ENCODE measurements at places on chromosomes 12 and 14.

GRCh38 chr12:96414637-96415036, 14.4 kb upstream of the CDK17 start:
- DNase-seq = no peak

- no peak for DNase-seq
These were observed 176.1 kb downstream of the SLC25A21 start for GRCh38 chr14:36996133-36996856.

DNA sequence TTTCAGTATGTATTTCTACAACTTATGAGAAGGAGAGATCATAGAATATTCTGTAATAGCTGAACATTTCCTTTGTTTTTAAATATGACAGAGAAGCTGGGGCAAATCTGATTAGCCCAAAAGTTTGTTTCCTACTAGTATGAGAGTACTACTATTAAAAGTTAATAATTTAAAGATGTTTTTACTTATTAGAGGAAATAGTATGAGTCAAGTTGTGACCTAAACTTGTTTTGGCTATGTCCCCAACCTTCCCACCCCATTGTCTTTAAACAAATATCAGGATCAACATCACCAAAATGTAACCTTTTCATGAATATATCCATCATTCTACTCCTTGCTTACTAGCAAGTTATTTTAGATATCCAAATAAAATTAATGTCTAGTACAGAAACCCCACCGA, 10.5 kb downstream of the GNPNAT1 start:
- DNase-seq = no peak

DNA sequence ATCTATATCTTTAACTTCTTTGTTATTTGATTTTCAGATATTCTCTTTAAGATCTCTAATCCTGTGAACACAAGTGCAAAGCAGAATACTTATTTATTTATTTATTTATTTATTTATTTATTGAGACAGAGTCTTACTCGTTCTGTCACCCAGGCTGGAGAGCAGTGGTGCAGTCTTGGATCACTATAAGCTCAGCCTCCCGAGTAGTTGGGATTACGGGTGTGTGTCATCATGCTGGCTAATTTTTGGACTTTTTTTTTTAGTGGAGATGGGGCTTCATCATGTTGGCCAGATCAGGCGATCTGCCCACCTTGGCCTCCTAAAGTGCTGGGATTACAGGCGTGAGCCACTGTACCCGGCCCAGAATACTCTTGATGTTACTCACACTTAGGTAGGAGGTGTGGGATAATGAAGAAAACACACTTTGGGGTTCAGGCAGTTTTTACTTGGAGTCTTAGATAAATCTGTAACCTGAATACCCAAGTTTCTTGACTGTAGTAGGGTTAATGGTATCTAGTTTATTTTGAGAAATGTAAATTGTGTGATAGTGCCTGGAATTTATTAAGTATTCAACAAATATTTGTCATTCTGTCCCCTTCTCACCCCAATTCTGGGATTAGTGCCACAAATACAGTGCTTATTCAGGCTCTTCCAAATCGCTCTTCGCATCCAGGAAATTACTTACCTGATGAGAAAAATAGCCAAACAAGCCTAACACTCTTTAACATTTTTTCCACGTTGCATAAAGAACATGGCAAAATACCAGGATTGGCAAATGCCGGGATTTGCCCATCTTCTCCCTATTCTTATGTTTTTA, 33.0 kb downstream of the METAP2 start:
- no peak for DNase-seq

GRCh38 chr14:89293314-89293916, 123.6 kb downstream of the FOXN3 start:
- no peak for DNase-seq

DNA sequence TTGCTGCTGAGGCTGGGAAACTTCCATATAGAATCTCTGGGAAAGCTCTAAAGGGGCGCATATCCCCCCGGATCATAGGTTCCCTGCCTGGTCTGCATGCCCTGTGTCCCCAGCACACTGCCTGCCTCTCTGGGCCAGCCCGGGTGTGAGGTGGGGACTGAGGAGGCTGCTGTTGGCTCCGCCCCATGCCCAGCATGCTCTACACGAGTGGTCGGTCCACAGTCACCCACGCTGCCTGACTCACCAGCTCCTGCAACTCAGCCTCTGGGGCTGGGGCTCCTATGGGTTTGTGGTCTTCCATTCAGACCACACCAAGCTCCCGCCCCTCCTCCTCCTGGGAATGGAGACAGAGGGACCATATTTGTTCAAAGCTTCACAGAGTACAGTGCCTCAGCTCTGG, 88.5 kb upstream of the ANO2 start:
- DNase-seq = no peak

DNA sequence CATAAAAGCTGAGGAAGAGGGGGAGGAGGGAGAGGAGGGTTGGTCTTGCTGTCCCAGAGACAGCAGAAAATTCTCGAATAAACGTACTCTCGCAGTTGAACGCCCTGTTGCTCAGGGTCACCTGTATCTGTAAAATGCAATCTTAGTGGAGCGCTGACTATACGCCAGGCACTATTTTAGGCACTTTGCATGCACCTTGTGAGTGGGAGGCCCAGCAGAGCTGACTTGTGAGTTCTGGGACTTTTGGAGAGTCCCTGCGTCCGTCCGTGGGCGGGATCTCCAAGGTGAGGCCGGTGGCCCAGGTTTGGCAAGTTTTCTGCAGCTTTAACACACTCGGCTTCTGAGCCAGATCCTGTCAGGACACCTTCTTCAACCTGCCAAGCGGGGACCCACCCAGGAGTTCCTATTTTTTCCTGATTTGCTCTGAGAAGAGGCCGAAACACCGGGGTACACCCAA, 32.5 kb upstream of the PLEKHG6 start:
- DNase-seq = no peak

DNA sequence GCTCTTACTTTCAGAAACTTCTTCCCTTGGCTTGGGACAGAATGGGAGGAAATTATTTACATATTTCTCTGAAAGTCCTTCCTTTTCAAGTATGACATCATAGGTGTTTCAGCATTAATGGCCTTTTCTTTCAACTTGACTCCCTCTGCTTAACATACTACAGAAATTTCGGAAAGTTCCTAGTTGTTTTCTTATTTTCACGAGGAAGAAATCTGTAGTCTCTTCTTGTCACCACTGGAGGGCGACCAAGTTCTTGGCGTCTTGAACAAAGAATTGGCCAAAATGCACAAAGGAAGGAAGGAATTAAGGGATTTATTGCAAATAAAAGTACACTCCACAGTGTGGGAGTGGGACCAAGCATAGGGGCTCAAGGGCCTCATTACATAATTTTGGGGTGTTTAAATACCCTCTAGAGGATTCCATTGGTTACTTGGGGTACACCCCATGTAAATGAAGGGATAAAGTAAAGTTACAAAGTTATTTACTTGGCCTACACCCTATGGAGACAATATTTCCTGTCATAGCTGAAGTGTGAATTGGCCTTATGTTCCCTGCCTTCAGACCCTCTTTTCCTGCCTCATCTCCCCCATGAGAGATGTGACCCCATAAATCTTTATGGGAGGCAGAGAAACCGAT, 70.4 kb downstream of the RPL10L start:
- peak; percentile 47 for DNase-seq

- DNase-seq = no peak
These were observed 19.6 kb downstream of the TMPRSS12 start for GRCh38 chr12:50862316-50862715.

DNA sequence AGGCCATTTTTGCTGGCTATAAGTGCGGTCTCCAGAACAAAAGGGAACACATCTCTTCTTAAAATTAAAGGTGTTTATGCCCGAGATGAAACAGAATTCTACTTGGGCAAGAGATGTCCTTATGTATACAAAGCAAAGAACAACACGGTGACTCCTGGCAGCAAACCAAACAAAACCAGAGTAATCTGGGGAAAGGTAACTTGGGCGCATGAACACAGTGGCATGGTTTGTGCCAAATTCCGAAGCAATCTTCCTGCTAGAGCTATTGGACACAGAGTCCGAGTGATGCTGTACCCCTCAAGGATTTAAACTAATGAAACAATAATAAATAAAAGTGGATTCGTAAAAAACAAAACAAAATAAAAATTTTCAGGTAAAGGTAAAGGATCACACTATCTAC, 33.4 kb downstream of the PKP2 start:
- DNase-seq = no peak

DNA sequence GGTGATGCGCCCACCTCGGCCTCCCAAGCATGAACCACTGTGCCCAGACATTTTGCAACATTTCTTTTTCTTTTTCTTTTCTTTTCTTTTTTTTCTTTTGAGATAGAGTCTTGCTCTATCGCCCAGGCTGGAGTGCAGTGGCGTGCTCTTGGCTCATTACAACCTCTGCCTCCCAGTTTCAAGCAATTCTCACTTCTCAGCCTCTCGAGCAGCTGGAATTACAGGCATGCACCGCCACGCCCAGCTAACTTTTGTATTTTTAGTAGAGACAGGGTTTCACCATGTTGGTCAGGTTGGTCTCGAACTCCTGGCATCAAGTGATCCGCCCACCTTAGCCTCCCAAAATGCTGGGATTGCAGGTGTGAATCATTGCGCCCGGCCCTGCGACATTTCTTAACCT, 7.6 kb upstream of the CDC42BPB start:
- no peak for DNase-seq

GRCh38 chr12:57725851-57726150, 12.7 kb downstream of the AGAP2 start:
- no peak for DNase-seq

DNA sequence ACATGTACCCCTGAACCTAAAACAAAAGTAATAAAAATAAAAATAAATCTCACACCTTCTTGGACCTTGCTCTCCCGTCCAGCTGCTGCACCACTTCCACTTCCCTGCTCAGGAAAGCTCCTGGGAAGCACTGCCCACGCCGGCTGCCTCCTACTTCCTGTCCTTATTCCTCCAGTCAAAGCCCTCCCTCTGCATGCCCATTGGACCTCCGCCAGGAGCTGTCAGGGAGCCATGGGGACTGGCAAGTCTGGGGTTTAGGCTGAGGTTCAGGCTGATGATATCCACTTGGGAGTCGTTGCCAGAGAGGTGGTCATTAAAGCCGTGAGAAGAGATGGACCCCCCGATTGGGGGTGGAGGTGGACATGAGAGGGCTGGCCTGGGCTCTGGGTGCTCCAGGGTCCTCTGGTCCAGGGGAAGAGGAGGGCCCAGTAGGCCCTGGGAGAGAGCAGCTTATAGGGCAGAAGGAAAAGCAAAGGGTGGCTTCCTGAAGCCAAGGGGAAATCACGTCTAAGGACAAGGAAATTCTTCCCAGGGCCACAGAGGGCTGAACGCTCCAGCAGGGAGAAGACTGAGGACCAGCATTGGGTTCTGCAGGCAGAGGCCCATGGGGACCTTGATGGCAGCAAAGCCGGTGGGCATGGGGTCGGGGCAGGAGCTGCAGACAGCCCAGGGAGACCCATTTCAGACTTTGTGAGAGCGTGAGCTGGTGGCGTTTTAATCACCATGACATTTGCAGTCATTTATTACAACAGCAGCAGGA, 78.7 kb downstream of the FZD10 start:
- DNase-seq = no peak

GRCh38 chr12:48489012-48489411, 6.7 kb downstream of the C12orf54 start:
- DNase-seq = no peak

DNA sequence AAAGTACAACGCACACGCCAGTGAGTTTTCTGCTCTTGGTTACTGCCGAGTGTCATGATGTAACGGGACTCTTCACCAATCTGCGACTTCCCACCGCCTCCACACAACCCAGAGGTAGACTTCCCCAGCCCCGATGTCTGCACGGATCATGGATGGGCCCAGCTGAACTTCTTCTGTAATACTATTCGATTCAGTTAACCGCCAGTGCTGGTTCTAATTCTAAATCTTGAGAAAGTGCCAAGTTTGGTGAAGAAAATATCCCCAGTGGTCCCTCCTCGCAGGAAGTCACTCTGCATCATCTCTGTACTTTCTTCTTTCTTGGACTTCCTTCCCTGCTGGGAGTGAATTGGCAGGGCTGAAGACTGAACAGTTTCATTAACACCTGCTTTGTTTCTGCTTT, 77.6 kb upstream of the SLC35F4 start:
- DNase-seq = no peak

- DNase-seq = no peak
These were observed 96.9 kb upstream of the PMCH start for GRCh38 chr12:102294568-102294967.

- DNase-seq = no peak
These were observed 128.8 kb upstream of the OR4E1 start for GRCh38 chr14:21802441-21802840.

DNA sequence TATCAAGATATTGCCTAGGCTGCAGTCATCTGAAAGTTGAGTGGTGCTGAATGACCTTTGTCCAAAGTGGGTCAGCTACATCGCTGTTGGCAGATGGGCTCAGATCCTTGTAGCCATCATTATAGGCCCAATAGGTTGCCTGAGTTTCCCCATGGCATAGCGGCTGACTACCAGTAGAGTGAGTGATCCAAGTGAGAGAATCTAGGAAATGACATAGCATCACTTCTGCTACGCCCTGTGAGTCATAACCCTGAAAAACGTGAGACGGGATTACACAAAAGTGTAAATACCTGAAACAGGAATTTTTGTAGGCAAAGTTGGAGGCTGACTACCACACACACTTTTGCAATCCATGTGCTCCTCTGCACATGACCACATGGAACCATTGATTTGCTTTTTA, 273.3 kb downstream of the RPL10L start:
- no peak for DNase-seq

- DNase-seq = peak; percentile 52
These were observed 21.3 kb downstream of the TBX3 start for GRCh38 chr12:114662512-114663177.

- DNase-seq = peak; percentile 61
These were observed 74.2 kb upstream of the NAP1L1 start for GRCh38 chr12:76158518-76159321.

DNA sequence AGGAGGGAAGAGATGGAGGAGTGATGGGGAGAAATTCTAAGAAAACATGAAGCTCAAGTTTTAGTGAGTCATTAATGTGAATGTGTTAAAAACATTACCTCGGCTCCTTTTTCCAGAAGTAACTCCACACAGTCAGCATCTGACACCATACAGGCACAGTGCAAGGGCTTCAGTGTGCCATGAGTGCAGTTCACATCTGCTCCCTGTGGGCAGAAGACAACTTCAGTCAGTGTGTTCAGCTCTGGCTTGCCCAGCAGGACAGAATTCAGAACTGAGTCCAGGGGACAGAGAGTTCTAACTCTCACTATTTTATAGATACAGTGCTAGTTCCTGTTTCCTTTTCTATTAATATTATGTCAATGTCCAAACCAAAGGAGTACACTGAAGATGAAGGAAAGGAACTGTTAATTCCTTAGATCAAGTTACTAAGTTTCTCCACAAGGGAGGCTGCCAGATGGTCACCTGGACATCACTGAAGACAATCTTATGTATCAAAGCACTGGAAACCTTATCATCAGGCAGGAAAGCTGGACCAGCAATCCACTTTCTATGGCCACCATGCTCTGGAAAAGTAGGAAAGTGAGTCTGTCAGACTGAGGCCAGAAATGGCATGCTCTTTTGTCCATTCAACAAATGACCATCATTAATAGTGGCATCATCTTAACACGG, 6.1 kb downstream of the ASB8 start:
- DNase-seq = no peak
